ENCODE measurements at places on chromosomes 11 and 22. TPM values are rescaled to one million over a fixed set of nuclear protein-coding genes. Genes with fewer than 3 reads are reported as not detected.

GRCh38 chr11:120245434-120245833 lies 5.5 kb downstream of the POU2F3 start:
- H3K27ac ChIP-seq: no peak overlapping the region
- peaks cover 20% of the 10 kb centered on the region for H3K27me3 ChIP-seq
- H3K36me3 ChIP-seq: no peaks in the 10 kb centered on the region
- no peaks in the 10 kb centered on the region for H3K4me1 ChIP-seq

Gene FOLH1
- 1.1 TPM for total RNA-seq

DNA sequence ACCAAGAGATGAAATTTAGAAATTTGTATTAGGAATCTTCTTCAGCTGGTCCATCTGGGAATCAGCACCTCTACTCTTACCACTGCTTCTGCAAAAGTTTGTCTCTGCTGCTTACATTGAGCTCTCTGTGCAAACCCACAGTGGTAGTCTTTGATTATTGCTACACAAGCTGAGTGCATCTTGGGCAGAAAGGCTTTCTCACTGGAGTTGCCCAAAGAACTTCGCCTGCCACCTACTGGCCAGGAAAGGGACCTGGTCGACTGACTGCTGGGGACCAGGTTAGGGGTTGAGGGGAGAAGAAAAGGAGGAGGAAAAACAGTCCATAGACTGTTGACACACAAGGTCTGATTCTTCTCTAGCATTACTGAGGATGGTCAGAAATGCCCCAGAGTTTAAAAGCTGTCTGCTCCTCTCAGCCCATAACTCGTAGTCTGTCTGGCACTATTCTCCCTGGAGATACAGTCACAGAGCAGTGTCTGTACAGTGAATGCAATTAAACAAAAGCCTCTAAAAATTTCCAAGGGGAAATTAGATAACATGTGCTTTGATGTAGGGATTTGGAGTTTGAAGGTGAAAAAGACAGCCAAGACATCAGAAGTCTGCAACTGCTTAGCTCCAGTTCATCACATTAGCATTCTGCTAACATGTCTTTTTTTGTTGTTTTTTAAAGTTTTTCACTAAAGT lies 215.0 kb upstream of the CTSC start:
- no peak overlapping the region for H3K27ac ChIP-seq
- DNase-seq: peak; percentile 68
- no peaks in the 10 kb centered on the region for H3K27me3 ChIP-seq
- H3K4me3 ChIP-seq: no peak overlapping the region
- H3K4me1 ChIP-seq: no peaks in the 10 kb centered on the region

- peaks cover 3% of the 10 kb centered on the region for H3K27me3 ChIP-seq
- no peaks in the 10 kb centered on the region for H3K4me1 ChIP-seq
- no peak overlapping the region for H3K4me3 ChIP-seq
- no peak for DNase-seq
- H3K36me3 ChIP-seq: no peaks in the 10 kb centered on the region
- no peak overlapping the region for H3K27ac ChIP-seq
Observed at GRCh38 chr11:17596711-17597110, 49.7 kb downstream of the OTOG start.

- no peak for DNase-seq
- H3K4me3 ChIP-seq: peak overlapping the region; percentile 35
- H3K36me3 ChIP-seq: peaks cover 4% of the 10 kb centered on the region
Observed at GRCh38 chr11:61575886-61576861, 4.7 kb downstream of the SYT7 start.

DNA sequence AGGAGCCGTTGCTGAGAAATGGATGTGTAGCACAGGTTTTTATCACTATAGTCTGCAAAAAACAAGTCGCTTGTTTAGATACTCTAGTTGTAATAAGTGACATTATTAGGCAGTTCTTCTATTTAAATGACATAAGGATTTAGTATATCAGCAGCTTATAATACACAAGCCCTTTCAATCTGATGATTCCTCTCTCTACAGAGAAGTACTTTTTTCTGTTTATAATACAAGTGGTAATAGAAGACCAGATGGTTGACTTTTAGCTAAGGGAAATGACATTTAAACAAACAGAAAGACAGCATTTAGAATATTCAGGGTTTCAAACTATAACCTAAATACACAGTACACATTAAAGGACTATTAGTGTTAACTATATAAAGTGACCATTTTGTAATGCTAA lies 60.4 kb downstream of the IMMP1L start:
- no peak overlapping the region for H3K27ac ChIP-seq
- H3K27me3 ChIP-seq: peaks cover 2% of the 10 kb centered on the region
- no peaks in the 10 kb centered on the region for H3K36me3 ChIP-seq

Gene KCNJ11
- 1.2 TPM for total RNA-seq

DNA sequence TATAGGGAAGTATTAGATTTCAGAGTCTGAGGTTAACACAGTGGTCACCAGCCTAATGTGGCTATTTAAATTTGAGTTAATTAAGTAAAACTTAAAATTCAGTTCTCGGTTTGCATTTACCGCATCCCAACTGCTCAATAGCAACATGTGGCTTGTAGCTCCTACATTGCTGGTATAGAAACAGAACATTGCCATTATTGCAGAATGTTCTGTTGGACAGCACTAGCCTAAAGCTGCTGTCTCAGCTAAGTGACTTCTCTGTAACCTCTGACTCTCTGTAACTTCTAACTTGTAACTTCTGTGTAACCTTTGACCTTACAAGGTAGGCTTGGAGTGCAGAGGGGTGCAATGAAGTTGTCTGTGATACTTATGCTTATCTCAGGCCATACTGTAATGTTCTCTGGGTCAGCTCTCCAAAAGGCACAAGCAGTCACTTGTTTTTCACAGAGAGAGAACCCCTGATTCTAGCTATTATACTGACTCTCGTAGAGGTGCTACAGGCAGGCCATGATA lies 78.7 kb downstream of the ZNRF3 start:
- no peak for DNase-seq

Gene SYT7
- total RNA-seq: 93.6 TPM

Gene HEPHL1
- not detected for total RNA-seq

GRCh38 chr11:11081776-11082175 lies 223.9 kb upstream of the ZBED5 start:
- H3K4me3 ChIP-seq: no peak overlapping the region
- no peak overlapping the region for H3K27ac ChIP-seq
- peaks cover 7% of the 10 kb centered on the region for H3K27me3 ChIP-seq
- no peak for DNase-seq
- H3K4me1 ChIP-seq: peaks cover 2% of the 10 kb centered on the region
- no peaks in the 10 kb centered on the region for H3K36me3 ChIP-seq

DNA sequence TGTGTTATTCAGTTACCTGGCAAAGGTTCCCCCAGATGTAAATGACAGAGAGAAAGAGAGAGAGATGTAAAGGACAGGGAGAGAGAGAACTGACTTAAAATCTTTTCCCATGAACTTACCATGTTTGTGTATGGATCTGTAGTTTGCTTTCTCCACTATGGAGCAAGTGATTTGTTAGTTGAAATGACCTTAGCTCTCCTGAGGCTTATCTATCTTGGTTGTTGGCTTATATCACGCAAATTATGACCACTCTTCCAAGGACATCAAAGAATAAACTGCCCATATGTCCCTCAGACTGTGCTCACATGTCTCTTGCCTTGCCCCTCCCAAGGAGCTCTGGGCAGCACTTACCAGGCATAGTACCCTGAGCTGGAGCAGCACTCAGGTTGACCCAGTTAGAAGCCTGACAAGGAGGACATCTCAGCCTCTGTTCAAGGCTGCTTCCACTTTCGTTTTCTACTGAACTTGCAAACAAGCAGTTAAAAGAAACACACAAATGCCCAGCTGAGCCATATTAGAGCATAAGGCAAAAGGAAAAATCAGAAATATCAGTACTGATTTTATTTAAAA lies 95.3 kb upstream of the RCN1 start:
- no peak overlapping the region for H3K4me3 ChIP-seq
- no peak for DNase-seq
- no peak overlapping the region for H3K27ac ChIP-seq
- H3K27me3 ChIP-seq: no peaks in the 10 kb centered on the region
- H3K4me1 ChIP-seq: peaks cover 11% of the 10 kb centered on the region

- H3K27ac ChIP-seq: no peak overlapping the region
- H3K4me1 ChIP-seq: peaks cover 18% of the 10 kb centered on the region
- peaks cover 13% of the 10 kb centered on the region for H3K27me3 ChIP-seq
- H3K36me3 ChIP-seq: no peaks in the 10 kb centered on the region
- no peak overlapping the region for H3K4me3 ChIP-seq
- no peak for DNase-seq
Observed at GRCh38 chr22:50625568-50626313, 2.2 kb downstream of the ARSA start.

DNA sequence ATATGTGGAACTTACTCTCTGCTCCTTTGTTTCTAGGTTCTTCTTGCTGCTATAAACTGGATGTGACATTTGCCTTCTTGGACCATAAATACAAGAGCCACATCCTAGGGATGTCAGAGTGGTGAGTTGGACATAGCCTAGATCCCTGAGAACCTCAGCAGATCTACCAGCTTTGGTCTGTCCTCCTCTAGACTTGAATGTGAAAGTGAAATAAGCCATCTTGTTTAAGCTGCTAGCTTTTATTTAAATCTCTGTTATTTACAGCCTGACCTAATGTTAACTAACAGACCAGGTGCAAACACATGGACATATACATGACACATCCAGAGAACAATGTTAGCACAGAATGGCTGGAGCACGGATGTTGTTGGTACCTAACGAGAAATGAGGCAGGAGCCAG lies 36.0 kb downstream of the SLN start:
- H3K27me3 ChIP-seq: peaks cover 3% of the 10 kb centered on the region
- no peak for DNase-seq
- H3K4me1 ChIP-seq: no peaks in the 10 kb centered on the region
- H3K36me3 ChIP-seq: no peaks in the 10 kb centered on the region
- H3K27ac ChIP-seq: no peak overlapping the region

- peaks cover 1% of the 10 kb centered on the region for H3K27me3 ChIP-seq
- no peak overlapping the region for H3K4me3 ChIP-seq
- H3K27ac ChIP-seq: no peak overlapping the region
- peaks cover 4% of the 10 kb centered on the region for H3K4me1 ChIP-seq
- no peaks in the 10 kb centered on the region for H3K36me3 ChIP-seq
- no peak for DNase-seq
Observed at GRCh38 chr22:20847318-20847822, 11.2 kb downstream of the PI4KA start.
